Pericardium fibroblast (primary cell): ENCODE measurements at places on chromosomes 6 and 20. TPM values are rescaled to one million over a fixed set of nuclear protein-coding genes. Genes with fewer than 3 reads are reported as not detected.

Gene C20orf144
- total RNA-seq: 0.09 TPM in 1 of 2 replicates, not detected in the other

Gene FAM83D
- 4.4 and 6.6 TPM in 2 replicates for total RNA-seq

Gene GHRH
- not detected in 2 replicates for total RNA-seq

Gene NR2E1
- not detected in 2 replicates for total RNA-seq

Gene PPIL6
- 0.94 and 5.3 TPM in 2 replicates for total RNA-seq
